ENCODE measurements at places on chromosomes 6 and 20. TPM values are rescaled to one million over a fixed set of nuclear protein-coding genes. Genes with fewer than 3 reads are reported as not detected.
A peak's percentile ranks its signal among the peaks of the same experiment; 100 is the strongest.

SUPT3H gene
- total RNA-seq, result 7.4 TPM

DNA sequence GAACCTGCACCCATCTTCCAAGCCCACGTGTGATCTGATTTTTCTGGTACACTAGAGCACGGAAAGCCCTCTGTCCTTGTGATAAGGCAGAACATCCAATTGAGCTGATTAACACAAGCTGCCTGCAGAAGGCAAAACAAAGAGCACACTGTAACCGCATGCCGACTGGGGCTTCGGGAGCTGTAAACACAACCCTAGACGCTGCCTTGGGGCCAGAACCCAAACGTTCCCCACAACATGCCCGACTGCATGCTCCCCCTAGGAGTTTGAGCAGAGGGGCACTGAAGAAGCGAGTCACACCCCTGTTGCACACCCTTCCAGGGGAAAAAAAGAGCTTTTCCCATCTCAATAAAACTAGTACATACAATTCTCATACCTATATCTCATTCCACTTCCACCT, 470.7 kb downstream of the HTR1B start:
- no peaks in the 10 kb centered on the region for H3K4me1 ChIP-seq
- H3K27me3 ChIP-seq, result no peaks in the 10 kb centered on the region
- H3K27ac ChIP-seq, result no peak overlapping the region

- no peak overlapping the region for H3K4me3 ChIP-seq
- H3K27me3 ChIP-seq, result no peaks in the 10 kb centered on the region
- H3K36me3 ChIP-seq, result peaks cover 38% of the 10 kb centered on the region
- peaks cover 16% of the 10 kb centered on the region for H3K4me1 ChIP-seq
Measured at GRCh38 chr6:593139-593906, 63.6 kb downstream of the HUS1B start.

DNA sequence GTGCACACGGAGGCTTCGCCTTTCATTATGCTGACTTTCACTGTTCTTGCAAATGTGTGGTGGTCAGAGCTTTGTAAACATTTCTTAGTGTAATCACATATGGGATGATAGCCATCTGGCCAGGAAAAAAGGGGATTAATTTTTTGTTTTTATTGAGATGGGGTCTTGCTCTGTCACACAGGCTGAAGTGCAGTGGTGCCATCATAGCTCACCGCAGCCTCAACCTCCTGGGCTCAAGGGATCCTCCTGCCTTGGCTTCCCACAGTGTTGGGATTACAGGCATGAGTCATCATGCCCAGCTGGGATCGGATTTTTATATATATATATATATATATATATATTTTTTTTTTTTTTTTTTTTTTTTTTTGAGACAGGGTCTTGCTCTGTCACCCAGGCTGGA, 11.0 kb upstream of the TIAM2 start:
- no peaks in the 10 kb centered on the region for H3K27me3 ChIP-seq
- no peaks in the 10 kb centered on the region for H3K36me3 ChIP-seq
- peaks cover 10% of the 10 kb centered on the region for H3K4me1 ChIP-seq
- H3K27ac ChIP-seq, result no peak overlapping the region
- no peak for DNase-seq
- no peak overlapping the region for H3K4me3 ChIP-seq

GRCh38 chr20:44435630-44436335, 39.9 kb upstream of the TTPAL start:
- H3K36me3 ChIP-seq, result no peaks in the 10 kb centered on the region
- H3K27ac ChIP-seq, result no peak overlapping the region
- DNase-seq, result no peak
- H3K4me3 ChIP-seq, result no peak overlapping the region

GRCh38 chr6:46366190-46366900, 124.9 kb downstream of the RCAN2 start:
- H3K27me3 ChIP-seq, result peaks cover 6% of the 10 kb centered on the region
- H3K4me3 ChIP-seq, result no peak overlapping the region
- H3K36me3 ChIP-seq, result no peaks in the 10 kb centered on the region
- no peak for DNase-seq
- H3K4me1 ChIP-seq, result no peaks in the 10 kb centered on the region

- no peak for DNase-seq
- H3K4me3 ChIP-seq, result no peak overlapping the region
- H3K4me1 ChIP-seq, result peaks cover 3% of the 10 kb centered on the region
- no peak overlapping the region for H3K27ac ChIP-seq
Measured at GRCh38 chr6:129852257-129852858, 8.8 kb downstream of the TMEM244 start.

- peaks cover 27% of the 10 kb centered on the region for H3K36me3 ChIP-seq
- H3K4me3 ChIP-seq, result peak overlapping the region; percentile 62
- H3K27me3 ChIP-seq, result no peaks in the 10 kb centered on the region
- H3K27ac ChIP-seq, result peak overlapping the region; percentile 98
- DNase-seq, result peak; percentile 81
Measured at GRCh38 chr6:166488076-166488685, 98.3 kb downstream of the RAMACL start.

DNA sequence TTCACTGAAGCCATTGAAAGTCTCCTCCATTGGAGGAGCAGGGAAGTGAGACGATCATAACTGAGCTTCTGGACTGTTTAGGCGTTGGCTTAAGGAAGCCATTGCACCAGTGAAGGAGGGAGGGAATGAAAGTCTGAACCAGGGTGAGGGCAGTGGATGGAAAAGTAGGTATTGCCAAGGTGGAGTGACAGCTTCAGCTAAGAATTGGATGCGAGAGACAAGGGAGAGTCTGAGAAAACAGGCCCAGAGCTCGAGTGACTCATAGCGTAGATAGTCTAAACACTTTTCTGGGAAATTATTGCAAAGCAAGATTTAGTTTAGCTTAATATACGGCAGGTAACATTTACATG, 4.5 kb downstream of the DSP start:
- no peak overlapping the region for H3K27ac ChIP-seq
- no peak overlapping the region for H3K4me3 ChIP-seq
- peaks cover 4% of the 10 kb centered on the region for H3K4me1 ChIP-seq
- H3K36me3 ChIP-seq, result no peaks in the 10 kb centered on the region

DNA sequence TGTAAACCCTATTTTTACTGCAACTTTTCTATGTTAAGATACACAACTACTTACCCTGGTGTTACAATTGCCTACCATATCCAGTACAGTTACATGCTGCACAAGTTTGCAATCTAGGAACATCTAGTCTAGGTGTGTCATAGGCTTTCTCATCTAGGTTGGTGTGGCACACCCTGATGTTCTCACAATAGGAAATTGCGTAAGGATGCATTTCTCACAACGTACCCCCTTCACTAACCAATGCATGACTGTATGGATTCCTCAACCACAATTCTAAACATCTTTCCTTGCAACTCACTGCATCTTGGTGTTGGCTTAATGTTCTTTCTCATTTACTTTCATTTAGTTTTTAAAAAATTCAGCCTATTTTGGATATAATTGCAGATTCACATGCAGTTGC, 31.6 kb downstream of the GJA10 start:
- peaks cover 10% of the 10 kb centered on the region for H3K36me3 ChIP-seq
- no peaks in the 10 kb centered on the region for H3K27me3 ChIP-seq
- no peak for DNase-seq
- no peak overlapping the region for H3K4me3 ChIP-seq
